ENCODE measurements at places on chromosomes 2 and 18.

DNA sequence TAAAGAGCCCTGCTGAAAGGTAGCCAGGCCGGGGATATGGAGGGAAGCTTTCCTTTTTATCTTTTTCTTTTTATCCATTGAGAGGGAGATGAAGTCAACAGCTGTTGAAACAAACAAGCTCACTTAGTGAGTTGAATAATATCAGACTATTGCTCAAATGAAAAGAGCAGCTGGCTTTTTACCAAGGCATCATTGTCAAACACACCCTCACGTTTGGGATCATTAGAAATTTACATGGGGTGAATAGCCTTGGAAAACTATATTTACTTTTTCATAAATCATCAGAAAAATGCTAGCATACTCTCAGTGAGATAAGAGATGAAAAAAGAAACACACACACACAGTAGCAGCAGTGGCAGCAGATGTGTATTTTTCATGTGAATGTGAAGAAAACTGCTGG, 71.5 kb upstream of the HNMT start:
- no peak for DNase-seq

DNA sequence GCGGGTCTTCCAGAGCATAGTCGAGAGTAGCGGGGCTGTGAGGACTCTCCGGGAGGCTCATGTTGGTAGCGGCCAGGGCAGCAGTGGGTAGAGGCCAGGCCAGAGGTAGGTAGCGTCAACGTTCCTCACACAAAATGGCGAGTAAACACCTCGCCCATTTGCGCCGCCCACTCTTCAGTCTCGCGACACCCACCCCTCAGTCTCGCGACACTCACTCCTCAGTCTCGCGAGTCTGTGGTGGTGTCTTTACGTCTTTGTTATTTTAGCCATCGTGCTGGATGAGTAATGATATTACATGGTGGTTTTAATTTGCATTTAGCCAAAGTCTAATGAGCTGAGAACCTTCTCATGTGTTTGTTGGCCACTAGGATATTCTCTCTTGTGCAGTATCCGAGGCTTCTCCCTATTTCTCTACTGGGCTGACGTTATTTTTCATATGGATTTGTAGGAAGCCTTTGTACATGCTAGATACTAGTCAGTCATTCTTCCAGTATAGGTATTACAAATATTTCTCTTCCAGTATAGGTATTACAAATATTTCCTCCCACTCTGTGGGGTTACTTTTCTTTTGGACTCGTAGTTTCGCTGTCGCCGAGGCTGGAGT, at the start of gene TSPYL6:
Gene TSPYL6, minus strand, starts transcription at position 139 of the 604 bp plus-strand sequence. Its CDS starts 78 bp downstream, at position 61.
- DNase-seq: no peak

DNA sequence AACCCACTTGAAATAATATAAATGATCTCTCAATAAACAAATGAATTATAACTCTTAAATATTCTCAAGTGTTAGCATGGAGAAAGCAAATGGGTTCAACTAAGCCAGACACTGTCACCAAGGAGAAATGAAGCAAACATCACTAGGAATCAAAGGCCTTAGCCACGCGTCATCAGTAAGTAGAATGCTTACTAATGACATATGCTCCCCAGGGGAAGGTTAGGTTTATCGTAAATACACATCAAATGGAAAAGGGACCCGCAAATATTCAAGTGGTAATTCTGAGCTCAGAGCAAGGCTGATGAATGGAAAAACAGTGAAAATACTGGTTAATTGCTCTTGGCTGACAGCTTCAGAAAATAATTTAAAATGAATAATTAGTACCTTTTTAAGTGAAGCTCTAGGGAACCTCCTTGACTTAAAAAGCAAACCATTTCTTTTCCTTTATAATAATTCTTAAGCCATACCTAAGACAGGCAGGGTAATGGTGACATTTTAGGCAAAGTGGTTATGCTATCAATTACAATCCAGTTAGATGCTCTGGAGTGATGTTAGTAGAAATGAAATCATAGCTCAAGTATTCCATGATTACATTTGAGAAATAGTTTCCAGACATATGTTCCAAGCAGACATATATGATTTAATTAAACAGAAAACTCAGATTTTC, 101.5 kb downstream of the ALPK2 start:
- DNase-seq: no peak

DNA sequence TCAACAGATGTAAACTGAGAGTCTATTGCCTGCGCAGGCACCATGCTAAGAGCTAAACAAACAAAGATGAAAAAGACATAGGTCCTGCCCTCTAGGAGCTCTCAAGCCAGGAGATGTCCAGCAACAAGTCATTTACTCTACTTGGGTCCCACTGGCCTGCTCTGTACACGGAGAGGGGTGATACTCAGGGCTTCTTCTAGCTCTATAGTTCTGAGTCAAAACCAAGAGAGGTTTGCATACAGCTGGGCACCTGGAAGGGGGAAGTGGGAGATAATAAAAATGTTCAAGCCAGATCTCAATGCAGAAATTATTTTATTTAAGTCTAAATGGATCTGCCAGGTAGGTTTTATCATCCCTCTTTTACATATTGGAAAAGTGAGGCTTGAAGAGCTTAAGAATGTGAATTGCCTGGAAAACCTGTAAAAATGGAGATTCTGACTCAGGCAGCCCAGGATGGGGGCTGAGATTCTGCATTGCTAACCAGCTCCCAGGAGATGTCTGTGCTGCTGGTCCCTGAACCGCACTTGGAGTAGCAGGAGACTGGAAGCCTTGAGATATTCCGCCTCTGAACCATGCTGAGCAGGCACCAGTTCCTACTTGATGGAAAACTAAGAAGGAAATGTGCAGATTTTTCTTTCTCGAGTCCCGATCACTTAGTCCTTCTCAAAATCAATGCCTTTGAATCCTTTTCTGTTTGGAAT, 201.1 kb downstream of the PRKCE start:
- DNase-seq: no peak

GRCh38 chr18:35618696-35619095, 37.2 kb downstream of the GALNT1 start:
- no peak for DNase-seq

DNA sequence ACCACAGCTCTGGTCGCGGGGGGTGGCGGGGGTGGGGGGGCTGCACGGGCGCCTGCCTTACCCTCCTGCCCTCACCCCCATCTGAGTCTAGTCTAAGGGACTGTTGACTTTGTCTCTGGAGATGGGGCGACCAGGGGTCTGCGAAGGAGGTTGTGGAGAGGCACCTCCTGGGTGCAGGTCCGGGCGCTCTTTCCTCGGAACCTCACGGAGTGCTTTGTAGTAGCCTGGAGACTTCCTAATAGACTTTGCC, 141.3 kb downstream of the MEIS1 start:
- no peak for DNase-seq

GRCh38 chr2:47697000-47697601, 85.8 kb upstream of the MSH6 start:
- no peak for DNase-seq

DNA sequence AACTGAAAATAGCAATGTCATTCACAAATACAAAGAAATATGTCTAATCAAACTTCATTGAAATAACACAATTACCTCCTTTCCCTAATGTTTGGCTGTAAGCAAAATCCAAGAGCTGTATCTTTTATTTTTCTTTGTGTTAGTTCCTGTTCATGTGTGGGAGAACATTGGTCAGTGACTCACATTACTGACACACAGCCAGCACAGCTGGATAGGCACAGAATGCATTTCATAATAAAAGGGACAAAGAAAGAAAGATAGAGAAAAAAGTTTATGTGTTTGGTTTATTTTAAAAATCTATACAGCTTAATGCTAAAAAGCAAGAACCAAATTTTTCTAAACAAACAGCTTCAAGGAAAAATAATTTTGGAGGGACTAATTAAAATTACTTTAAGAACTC, 185.6 kb upstream of the COL3A1 start:
- no peak for DNase-seq

- DNase-seq: no peak
These were observed 220.5 kb downstream of the PIEZO2 start for GRCh38 chr18:10928772-10929373.

DNA sequence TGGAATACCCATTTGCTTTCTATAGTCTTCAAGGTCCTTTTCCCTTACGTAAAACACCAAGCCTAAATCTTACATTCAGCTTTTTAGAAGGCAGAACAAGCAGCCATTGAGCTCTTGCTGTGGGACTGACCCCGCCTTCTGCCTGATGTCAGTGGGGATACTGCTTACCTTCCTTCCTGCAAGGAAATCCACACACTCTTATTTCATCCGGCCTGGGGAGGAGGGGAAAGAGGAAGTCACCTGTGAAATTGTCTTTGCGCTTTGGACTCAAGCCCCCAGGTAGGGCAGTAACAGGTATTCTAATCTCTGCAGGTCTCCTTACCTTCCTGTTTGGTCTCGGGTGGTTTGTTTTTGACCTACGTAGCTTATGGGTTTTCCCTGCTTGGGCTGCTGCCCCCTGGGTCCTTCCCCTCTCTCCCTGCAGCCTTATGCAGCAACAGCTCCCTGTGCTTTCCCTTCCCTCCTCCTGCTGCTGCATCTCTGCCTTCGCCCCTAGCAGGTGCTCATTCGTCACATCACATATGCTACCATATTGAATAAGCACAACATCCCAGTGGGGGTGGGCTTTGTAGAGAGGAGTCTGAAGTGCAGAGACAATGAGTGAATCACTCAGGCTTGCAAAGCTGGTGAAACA, 402.5 kb upstream of the TRIB2 start:
- no peak for DNase-seq
